ENCODE measurements at places on chromosomes 5 and 9.
A peak's percentile ranks its signal among the peaks of the same experiment; 100 is the strongest.

DNA sequence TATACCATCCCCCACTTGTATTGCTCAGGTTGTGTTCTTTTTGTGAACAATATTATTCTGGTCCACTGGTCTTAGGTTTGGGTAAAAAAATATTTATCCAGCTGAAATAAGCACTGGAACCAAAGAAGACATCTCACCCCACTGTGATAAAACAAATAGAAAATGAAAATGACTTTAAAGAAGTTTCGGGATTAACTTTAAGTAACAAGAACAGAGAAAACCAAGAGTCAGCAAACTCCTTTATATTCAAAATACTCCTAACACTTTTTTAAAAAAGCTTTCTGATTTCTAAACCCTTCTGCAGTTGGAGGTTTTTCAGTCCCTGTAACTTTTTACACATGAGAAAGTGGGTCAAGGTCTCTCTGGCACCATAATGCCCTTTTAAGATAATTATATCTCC lies 273.9 kb upstream of the CDH10 start:
- DNase-seq: no peak

DNA sequence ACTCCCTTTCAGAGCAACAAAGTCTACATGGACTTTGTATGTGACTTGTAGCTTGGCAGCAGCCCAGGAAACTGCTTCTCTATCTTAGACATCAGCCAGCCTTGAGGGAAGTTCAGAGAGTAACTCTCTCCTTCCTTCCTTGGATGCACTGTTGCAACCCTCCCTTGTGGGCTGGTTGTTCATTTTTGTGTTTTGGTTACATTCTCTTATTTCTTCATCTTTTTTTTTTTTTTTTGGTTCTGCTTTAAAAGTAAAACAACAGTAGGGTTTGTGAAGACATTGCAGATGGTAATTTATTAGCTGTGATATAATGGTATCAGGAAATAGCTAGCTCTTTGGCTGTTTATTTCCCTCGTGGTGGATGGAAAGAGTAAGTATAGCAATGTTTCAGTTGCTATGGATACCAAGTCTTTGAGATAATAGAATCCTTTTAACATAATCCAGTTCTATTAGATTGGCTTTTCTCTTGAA lies 97.9 kb upstream of the MAMDC2 start:
- no peak for DNase-seq

DNA sequence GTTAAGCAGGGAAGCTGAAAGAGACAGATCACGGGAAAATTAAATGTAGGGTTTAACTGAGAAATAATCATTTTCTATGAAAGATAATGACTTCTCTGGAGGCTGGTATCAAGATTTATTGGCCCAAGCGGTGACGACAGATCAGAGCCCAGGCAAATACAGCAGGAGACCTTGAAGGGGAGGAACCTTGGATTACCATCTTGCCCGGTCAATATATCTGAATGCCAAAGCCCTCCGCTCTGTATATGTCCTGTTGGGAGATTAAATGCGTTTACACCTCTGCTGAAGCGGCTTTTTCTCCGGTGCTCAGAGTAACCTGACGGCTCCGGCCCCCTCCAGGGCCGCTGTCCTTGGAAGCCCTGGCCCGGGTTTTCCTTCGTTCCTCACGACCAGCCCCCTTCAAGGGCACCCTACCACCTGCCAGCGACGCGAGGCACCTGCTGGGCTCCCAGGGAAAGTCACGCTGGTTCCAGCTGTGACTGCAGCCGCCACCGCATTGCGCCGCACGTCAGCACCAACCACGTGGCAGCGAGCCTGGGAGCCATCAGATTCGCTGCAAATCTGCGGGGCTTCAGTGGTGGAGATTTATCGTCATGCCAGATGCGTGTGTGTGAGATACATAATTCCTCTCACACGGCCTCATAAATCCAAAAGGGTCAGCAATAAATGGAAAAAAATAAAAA lies 4.4 kb upstream of the QSOX2 start:
- no peak for DNase-seq

- no peak for DNase-seq
These were observed 19.0 kb downstream of the FOXB2 start for GRCh38 chr9:77038281-77039036.

- no peak for DNase-seq
These were observed 26.8 kb downstream of the ZNF346 start for GRCh38 chr5:177049285-177049684.

DNA sequence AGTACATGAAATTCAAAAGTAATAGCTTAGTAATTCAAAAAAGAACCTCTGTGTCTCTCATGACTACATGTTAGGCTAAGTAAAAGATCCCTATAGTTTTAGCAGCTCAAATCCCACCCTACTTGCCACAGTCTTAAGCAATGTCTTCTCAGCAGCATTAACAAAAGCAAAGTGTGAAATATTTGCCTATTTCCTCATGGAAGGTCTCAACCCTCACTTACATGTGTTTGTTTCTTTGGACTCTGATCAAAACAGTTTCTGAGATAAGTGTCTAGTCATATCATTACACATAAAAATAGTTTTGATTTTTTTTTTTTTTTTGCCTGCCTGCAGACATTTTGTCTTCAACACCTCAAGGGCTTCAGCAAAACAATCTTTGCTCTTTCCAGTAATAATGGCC lies 310.5 kb downstream of the CETN3 start:
- DNase-seq: no peak

GRCh38 chr9:136947955-136948510 lies 3.0 kb downstream of the C8G start:
- DNase-seq: no peak

GRCh38 chr5:32618962-32619361 lies 33.6 kb downstream of the SUB1 start:
- DNase-seq: no peak

- DNase-seq: peak; percentile 81
These were observed 58.5 kb upstream of the GOLPH3 start for GRCh38 chr5:32232441-32233219.

GRCh38 chr5:53073348-53073747 lies 36.2 kb downstream of the MOCS2 start:
- no peak for DNase-seq

DNA sequence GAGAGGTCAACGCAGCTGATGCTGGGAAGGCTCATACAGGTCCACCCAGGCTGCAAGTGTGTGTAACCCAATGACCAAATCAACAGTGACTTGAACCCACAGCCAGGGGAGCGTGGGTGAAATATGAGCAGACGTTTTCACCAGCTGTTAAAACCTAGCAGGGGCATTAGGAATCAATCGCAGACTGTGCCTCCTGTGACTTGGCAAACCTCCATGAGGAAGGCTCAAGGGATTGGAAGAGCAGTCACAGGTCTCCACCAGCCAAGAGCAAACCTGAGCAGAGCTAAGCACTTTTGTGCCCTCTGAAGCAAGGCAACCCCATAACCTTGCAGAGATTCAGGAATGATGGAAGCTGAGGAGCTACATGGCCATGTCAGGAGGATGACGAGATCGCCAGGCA lies 25.5 kb downstream of the INSYN2B start:
- no peak for DNase-seq

DNA sequence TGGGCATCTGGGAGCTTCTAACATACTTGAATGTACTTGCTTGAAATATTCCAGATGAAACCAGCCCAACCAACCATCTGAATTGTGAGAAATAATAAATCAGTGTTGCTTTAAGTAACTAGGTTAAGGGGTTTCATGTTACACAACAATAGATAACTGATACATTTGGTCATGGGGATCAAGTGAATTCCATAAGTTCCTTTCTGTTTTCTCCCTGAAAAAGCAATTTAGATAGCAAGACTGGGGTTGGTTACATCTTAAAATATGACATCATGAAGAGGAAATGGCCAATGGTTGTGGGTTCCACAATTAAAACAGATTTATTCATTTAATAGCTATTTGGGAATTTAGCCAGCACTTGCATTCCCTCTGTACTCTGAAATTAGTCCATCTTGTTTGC lies 559.7 kb downstream of the TLR4 start:
- no peak for DNase-seq

GRCh38 chr9:10436756-10437155 lies 176.0 kb downstream of the PTPRD start:
- DNase-seq: no peak

- DNase-seq: no peak
These were observed 235.4 kb downstream of the AOPEP start for GRCh38 chr9:94961870-94962269.

- no peak for DNase-seq
These were observed 14.6 kb upstream of the CNTLN start for GRCh38 chr9:17120203-17120602.

GRCh38 chr5:60036192-60036938 lies 142.8 kb upstream of the PDE4D start:
- no peak for DNase-seq

DNA sequence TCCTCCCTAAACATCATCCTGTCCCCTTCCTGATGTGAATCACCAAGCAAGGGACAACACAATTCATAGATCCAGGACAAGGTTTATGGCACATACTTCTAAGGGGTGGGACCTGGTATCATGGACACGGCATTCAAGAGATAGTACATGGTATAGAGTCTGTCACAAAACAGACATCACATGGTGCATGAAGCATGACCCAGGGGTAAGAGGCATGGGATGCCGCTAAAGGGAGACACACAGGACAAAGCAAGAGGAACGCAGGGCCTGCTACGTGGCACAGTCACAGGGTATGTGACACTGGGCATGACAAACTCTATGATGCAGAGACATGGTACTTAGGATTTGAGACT lies 20.7 kb downstream of the GSN start:
- DNase-seq: no peak

GRCh38 chr5:74529101-74529500 lies 111.4 kb downstream of the ENC1 start:
- DNase-seq: no peak

Data from activated CD4-positive, alpha-beta T cell treated with anti-CD3 and anti-CD28 coated beads, Interleukin-2, amount 50 U/mL, for 48 hours (primary cell).